Stimulated activated CD4-positive, alpha-beta T cell treated with anti-CD3 and anti-CD28 coated beads, Interleukin-1b, Interleukin-23, amount 100 ng/mL, for 1 hour (primary cell): ENCODE measurements at places on chromosomes 12 and 14.

GRCh38 chr12:66109056-66109455 lies 21.5 kb downstream of the LLPH start:
- no peak for DNase-seq

GRCh38 chr14:68796418-68797101 lies 3.7 kb upstream of the ZFP36L1 start:
- no peak for DNase-seq

DNA sequence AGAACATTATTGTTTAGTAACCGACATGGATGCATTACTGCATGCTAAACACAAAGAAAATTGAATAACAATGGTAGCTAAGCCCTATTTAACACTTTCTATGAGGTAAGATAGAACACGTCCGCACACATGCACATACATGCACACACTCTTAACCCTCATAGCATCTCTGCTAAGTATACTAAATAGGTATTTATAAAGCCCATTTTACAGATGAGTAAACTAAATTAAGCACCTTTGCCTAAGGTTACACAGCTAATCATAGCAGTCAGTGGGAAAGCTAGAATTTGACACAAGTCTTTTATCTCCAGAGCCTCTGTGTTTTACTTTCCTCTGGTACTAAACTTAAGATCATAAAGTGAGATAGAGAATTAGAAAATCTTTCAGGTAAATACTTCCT lies 435.0 kb downstream of the EGLN3 start:
- no peak for DNase-seq

DNA sequence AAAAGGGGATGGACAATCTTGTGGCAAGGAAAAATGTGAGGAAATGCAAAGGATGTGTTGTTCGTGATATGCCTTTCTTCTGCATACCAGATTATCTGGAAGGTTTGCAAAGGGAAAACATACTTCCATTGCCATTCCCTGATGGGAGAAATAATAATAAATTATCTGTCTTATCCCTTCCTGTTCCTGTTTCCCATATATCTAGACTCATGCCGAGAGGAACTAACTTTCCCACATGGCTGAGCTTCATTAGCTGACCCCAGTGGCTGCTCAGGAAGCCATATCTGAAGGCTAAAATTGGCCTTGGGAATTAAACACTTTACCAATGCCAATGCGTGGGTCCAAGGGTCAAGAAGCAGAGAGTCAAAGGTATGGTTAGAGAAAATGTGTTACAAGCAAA lies 439.8 kb downstream of the MDGA2 start:
- DNase-seq = no peak

- DNase-seq = no peak
These were observed 48.7 kb downstream of the NEUROD4 start for GRCh38 chr12:55068416-55069010.

GRCh38 chr12:98724384-98725155 lies 79.5 kb downstream of the APAF1 start:
- no peak for DNase-seq
